Activated T-cell treated with anti-CD3 and anti-CD28 coated beads, Interleukin-2, amount 50 U/mL, for 1 hour (primary cell): ENCODE measurements at places on chromosomes 2 and 18.

DNA sequence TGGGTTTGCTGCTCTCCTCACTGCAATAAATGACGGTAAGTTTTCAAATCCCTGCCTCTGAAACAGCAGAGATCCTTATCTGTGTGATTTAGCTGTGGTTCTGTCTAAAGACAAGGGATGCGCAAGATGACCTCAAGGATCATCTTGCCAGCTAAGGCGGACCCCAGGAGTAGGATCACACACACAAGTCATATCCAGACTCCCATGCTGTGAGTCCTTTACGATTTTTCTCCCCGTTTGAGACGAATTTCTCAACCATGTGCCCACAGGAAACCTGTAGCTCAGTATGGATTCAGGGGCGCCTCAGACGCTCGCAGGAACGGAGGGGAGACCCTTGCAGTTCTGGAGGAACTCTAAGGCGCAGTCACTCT is 11.1 kb upstream of the DCTN1 start:
- DNase-seq = no peak

DNA sequence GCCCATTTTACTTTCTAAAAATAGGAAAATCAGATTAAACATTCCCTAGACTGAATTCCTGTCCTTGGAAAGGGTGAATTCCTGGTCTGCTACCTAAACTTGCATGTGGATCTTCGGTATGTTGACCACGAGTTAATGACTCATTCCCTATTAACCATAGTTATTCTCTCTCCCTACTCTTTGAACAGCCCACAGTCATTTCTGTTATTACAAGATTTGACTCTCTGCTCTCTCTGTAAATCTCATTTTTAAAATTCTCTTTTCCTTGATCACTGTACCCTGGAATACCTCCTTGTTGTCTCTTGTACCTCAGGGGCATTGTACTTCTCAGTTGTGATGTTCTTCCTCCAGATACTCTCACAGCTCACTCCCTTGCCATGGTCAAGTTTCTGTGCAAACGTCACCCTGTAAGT is 92.0 kb upstream of the GULP1 start:
- no peak for DNase-seq

GRCh38 chr18:78738076-78738690 is 241.4 kb upstream of the SALL3 start:
- no peak for DNase-seq

GRCh38 chr2:23569761-23570365 is 184.9 kb downstream of the KLHL29 start:
- DNase-seq = no peak

GRCh38 chr2:68032702-68033101 is 30.1 kb downstream of the C1D start:
- no peak for DNase-seq

- no peak for DNase-seq
Measured at GRCh38 chr2:147342329-147342728, 502.5 kb upstream of the ACVR2A start.

DNA sequence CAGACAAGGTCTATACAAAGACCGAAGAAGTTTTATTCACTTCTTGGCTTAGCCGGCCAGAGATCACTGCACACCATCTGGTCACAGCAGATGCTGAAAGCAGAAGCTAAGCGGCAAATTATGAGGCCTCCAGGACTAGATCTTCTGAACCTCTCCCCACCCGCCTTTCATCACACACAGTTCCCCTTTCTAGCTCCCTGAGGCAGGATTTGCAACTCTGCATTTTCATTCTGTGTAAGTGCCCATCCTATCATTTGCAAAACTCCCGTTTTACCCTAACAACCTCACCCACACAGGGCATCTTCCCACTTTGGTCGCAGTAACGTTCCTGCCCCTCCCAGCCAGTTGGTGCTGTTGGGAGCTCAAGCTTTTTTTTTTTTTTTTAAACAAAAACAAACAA is 3.1 kb upstream of the MOB1A start:
- no peak for DNase-seq
